ENCODE measurements at places on chromosomes 1 and 21.
A peak's percentile ranks its signal among the peaks of the same experiment; 100 is the strongest.

GRCh38 chr1:212701910-212702309 lies 2.3 kb upstream of the BATF3 start:
- DNase-seq = no peak

GRCh38 chr1:229751610-229752009 lies 125.6 kb downstream of the URB2 start:
- no peak for DNase-seq

GRCh38 chr1:167082511-167083027 lies 7.6 kb downstream of the GPA33 start:
- DNase-seq = no peak

DNA sequence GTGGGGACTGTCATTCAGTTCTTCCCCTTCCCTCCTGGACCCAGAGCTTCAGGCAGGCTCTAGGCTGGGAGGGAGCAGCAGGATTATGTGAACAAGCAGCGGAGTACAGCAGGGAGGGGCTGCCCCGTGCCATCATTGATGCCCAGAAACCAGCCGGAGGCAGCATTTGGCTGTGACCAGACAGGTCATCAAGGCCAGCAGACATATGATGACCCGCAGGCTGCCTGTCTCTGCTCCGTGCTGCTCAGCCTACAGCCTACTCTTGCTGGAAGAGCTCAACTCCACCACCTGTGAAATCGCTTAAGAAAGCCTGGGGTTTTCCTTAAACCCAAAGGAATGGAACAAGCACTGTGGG lies 4.9 kb downstream of the KLHL21 start:
- DNase-seq = no peak

DNA sequence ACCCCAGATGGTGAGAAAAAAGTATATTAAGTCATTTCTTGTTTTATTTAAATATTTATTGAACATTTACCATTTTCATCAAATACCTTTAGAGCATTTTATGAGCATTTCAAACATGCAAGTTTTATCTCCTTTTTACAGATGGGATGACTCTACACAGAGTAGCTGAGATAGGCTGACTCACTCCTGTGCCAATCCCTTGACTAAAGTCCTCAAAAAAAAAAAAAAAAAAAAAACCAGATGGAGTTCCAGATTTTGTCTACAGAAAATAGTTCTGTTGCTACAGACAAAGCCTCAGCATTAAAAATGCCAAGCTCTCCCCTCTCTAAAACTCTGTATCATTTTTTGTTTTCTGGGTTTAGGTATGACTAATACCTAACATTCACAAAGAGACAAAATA lies 303.0 kb upstream of the PLD5 start:
- no peak for DNase-seq

- peak; percentile 88 for DNase-seq
Measured at GRCh38 chr1:39047374-39048229, 21.5 kb downstream of the NDUFS5 start.

DNA sequence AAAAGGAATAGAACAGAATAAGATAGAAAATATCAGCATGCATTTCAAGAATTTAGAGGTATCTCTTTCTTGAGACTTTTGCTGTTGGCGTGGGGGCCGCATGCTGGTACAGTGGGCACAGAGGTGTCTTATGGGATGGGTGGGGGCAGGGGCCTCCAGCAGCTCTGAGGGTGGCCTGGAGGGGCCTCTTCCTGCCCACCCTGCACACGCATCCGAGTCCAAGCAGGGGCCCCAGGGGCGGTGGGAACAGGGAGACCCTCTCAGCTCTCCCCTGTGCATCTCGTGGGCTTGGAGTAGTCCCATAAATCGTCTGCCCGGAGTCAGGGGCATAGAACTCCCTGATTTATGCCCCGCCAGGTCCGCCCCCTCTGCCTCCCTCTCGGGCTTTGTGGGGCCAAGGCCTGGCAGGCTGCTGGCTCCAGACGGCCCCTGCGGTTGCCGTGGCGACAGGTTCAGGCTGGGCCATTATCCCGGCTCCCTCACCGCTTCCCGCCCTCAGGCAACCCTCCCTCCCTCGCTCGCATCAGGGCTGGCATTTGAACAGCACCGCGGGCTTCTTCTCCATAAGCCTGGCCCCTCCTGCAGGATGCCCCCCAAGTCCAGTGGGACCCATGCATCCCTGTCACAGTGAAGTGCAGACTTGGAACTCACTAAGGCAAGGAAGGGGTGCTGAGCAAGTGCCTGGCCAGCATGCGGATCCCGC lies 133.2 kb upstream of the ZBTB40 start:
- DNase-seq = no peak

DNA sequence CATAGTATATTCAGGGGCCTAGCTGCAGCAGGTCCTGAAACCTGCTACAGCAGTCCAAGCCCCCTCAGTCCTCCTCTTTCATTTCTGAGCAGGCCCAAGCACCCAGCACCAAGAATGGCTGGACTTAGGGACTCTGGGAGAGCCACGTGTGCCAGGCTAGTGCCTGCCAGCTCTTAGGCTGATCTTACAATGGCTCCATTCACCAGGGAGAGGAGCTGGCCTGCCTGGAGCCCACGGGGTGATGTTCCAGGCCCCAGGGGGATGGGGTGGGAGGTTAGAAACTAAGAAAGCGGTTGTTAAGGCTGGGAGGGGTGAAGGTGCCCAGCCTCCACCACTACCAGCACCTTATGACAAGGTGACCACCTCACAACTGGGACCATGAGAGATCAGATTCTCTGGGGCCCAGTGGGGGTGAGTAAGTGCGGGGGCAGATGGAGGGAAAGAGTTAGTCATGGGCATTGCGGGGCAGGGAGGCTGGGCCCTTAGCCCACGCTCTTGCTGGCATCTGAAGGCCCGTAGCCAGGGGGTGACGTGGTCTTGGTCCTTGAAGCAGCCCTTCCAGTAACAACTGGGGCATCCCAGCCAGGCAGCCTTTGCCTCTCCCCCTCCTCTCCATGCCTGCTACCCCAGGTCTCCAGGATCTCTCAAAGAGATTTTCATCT lies 30.3 kb upstream of the CLIC4 start:
- DNase-seq = no peak

- no peak for DNase-seq
Measured at GRCh38 chr1:184970691-184971161, 3.6 kb downstream of the NIBAN1 start.

- no peak for DNase-seq
Measured at GRCh38 chr1:11952455-11953109, 18.1 kb downstream of the PLOD1 start.

GRCh38 chr1:185159966-185160365 lies 3.0 kb downstream of the SWT1 start:
- DNase-seq = no peak

GRCh38 chr1:29531596-29531995 lies 295.3 kb downstream of the PTPRU start:
- peak; percentile 38 for DNase-seq

- peak; percentile 70 for DNase-seq
Measured at GRCh38 chr1:46615735-46616134, 876 bp downstream of the MOB3C start.

DNA sequence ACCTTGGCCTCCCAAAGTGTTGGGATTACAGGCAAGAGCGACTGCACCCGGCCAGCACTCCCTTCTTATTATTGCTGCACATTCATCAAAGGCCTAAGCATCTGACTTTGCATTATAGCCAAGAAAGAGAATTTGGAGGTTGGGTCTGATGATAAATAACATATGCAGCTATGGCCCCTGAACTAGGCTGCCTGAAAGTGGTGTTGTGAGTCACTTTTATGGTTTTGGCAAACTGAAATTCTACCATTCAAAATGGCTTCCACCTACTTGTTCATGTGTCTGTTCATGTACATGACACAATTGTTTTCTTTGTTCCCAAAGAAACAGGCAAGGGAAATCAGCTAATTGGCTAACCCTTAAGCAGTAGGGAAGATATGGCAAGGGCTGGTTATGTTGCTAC lies 25.0 kb upstream of the UAP1 start:
- DNase-seq = no peak

- DNase-seq = no peak
Measured at GRCh38 chr1:172401892-172402291, 18.6 kb upstream of the C1orf105 start.

DNA sequence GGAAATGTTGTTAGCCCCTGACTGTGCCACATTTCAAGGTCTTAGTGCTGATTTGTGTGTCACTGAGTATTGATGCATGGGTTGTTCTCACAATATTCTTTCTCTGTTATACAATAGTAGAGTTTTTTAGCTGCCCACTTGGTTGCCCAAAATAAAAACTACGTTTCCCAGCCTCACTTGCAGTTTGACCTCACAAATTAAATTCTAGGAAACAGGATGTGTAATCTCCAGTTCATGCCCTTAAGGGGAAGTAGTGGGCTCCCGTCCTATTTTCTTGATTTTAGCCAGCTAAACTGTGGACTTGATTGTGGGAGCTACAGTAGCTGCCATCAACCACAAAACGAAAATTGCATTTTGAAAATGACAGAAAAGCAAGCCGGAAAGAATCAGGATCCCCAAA lies 27.3 kb upstream of the LAMC1 start:
- DNase-seq = no peak

DNA sequence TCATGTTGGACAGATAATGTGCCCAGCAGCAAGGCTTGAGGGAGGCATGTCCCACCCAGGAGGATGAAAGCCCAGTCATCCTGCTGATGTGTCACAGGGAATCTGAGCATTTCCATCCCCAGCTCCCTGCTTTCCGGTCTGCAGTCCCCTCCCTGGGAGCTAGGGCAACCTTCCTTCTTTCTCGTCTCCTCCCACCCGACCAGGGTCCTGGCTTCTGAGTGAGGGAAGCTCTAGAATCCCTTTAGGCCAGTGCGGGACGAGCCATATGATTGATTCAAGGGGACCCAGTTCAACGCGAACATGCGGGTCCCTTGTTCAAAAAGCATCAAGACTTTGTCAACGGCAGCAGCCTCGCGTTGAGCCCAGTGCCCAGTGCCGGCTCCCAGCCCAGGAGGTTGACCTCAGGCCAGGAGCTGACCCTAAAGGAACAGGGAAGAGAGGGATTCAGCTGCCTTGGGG lies 96.7 kb upstream of the TMPRSS2 start:
- no peak for DNase-seq

- DNase-seq = no peak
Measured at GRCh38 chr1:230712470-230712942, 1.4 kb downstream of the AGT start.

GRCh38 chr1:246797157-246797556 lies 72.9 kb downstream of the SCCPDH start:
- DNase-seq = no peak

DNA sequence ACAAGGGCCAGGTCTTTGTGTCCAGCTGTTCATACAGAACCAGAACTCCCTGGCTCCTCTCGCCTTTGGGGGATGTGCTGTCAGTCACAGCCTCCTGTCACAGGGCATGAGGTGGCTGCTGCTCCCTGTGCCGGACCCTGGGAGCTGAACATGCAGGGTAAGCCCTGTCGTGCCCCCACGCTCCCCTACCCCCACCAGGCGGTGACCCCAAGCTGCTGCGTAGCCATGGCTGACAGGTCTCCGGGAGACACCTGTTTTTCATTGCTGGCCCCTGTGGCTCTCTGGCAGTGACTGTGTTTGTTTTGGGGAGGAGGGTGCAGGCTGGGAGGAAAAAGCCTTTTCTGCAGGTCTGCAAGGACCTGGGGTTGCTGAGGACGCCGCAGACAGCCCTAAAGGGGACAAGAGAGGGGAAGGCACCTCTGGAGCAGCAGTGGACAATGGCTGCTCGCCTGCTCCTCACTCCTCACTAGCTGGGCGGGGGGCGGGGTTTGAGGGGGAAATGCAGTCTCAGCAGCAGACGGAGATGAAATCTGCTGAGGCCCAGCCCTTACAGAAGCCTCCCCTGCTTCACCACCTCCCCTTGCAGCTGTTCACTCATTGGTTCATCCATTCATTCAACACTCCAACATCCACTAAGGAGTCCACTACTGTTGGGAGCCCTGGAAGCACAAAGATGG lies 81.4 kb downstream of the TRABD2B start:
- DNase-seq = no peak

GRCh38 chr1:29120947-29121485 lies 2.7 kb downstream of the TMEM200B start:
- DNase-seq = peak; percentile 76
